Bronchus fibroblast of lung (primary cell): ENCODE measurements at places on chromosomes 7 and 10. TPM values are rescaled to one million over a fixed set of nuclear protein-coding genes. Genes with fewer than 3 reads are reported as not detected.

ACTR3C gene
- 0.17 and 0.45 TPM in 2 replicates for total RNA-seq

CFAP46 gene
- total RNA-seq = 1.6 and 3.9 TPM in 2 replicates

FBXO24 gene
- 0.50 and 1.0 TPM in 2 replicates for total RNA-seq

ANKRD30A gene
- total RNA-seq = not detected in 2 replicates

PEX1 gene
- 7.7 and 8.0 TPM in 2 replicates for total RNA-seq

PDE6C gene
- not detected in 2 replicates for total RNA-seq

OIT3 gene
- under 0.01 TPM in 1 of 2 replicates, not detected in the other for total RNA-seq
